Activated CD8-positive, alpha-beta memory T cell treated with anti-CD3 and anti-CD28 coated beads for 4 hours (primary cell): ENCODE measurements at places on chromosomes 5 and 9.

GRCh38 chr5:139371482-139372435 is 11.3 kb downstream of the SLC23A1 start:
- no peak for DNase-seq

DNA sequence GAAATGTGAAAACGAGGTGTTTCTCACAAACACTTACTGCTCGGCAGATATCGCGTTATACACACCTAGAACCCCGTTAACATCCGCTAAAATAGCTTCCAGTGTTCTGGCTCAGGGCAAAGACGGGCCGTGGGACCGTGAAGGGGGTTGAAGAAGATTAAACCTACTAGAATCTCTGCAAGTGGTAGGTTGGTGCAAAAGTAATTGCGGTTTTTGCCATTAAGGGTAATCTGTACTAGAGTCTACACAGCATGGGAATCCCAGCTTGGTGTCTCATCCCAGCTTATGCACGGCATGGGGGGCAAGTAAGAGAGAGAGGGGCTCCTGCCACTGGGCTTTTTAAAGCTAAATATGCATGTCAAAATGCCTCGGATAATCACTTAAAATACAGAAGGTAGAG is 43.9 kb downstream of the HRH2 start:
- DNase-seq, result no peak

GRCh38 chr5:25688156-25688555 is 1043.4 kb upstream of the CDH10 start:
- DNase-seq, result no peak

- no peak for DNase-seq
Observed at GRCh38 chr9:18778846-18779245, 254.2 kb downstream of the SAXO1 start.

- no peak for DNase-seq
Observed at GRCh38 chr9:125639057-125639456, 68.0 kb downstream of the MAPKAP1 start.

DNA sequence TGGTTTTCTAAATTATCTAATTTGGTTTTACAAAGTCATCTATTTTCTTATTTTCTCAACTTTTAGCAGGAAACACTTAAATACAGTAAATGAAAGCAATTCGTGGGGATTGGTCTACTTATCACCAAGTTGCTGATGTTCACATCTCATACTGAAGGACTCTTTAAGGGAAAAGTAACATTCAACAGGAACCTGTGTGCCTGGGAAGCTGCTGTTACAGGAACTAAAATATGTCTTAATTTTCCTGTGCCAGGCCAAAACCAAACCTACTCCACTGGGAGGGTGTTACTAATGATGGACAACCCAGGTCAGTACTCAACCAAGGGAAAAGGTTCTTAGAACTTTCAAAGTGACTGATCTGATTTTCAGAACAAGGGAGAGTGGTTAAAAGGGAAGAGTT is 5.3 kb downstream of the ISCA1 start:
- no peak for DNase-seq
